ENCODE measurements at places on chromosomes 5 and 9.

DNA sequence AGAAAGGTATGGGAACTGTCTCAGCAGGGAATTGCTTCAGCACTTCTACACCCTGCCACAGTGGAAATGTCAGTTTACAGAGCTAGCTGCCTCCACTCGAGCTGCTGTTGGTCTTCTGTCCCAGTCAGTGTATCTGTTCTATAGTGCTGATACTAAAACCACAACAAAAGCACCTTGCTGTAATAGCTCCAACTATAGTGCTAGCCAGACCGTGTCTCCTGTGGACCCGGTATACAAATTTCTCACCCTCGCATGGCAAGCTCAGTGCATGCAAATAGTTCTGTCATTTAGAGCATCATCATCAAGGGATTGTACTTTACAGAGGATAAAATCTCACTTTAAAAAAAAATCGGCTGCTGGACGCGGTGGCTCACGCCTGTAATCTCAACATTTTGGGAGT is 51.5 kb upstream of the IQGAP2 start:
- no peak for ATAC-seq

DNA sequence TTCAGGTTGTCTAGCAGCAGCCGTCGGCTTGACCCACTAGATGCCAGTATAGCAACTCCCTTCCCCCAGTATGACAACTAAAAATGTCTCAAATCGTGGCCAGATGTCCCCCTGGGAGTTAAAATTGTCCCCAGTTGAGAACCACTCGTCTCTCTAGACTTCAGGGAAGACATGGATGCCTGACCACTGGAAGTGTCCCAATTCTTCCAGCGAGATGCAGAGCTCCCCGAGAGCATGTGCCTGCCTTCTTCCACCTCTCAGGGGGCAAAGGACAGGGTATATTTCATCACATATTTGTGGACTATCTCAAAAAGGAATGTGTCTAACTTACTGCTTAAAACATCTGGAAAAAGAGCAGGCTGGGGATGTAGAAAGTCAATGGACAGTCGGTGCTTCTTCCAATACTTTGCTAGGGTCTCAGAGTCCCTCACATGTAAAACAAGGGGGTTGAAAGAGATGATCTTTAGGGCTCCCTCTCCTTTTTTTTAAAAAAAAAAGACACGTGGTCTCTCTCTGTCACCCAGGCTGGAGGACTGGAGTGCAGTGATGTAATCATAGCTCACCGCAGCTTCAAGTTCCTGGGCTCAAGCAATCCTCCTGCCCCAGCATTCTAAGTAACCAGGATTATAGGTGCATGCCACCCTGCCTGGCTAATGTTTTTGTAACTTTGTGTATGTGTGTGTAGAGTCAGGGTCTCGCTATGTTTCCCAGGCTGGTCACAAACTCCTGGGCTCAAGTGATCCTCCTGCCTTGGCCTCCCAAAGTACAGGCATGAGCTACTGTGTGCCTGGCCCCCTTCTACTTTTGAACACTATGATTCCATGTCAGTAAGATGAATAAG is 190.6 kb downstream of the DAB2IP start:
- no peak for ATAC-seq

GRCh38 chr5:156991714-156992113 is 28.7 kb upstream of the TIMD4 start:
- ATAC-seq: no peak

DNA sequence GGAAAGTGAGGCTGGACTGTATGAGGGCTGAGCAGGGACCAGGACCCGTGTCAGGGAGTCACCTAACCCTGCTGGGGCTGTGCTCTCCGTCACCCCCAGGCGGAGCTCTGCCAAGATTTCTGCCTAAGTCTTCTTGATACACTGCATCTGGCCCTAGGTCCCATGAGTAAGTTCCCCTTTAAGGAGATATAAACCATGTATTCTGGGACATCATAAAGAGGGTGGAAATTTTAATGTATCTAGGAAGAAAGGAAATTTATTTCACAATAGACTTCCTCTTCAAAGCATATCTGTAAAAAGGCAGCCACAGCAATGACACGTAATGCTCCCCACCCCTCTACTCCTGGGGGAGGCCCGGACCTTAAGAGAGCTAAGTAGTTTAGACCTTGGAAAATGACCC is 183.4 kb downstream of the FBXL7 start:
- ATAC-seq: no peak

- ATAC-seq: no peak
These were observed 7.7 kb upstream of the SHISAL2B start for GRCh38 chr5:64682608-64683007.

- ATAC-seq: no peak
These were observed 132.7 kb upstream of the SLC12A2 start for GRCh38 chr5:127950707-127951391.

DNA sequence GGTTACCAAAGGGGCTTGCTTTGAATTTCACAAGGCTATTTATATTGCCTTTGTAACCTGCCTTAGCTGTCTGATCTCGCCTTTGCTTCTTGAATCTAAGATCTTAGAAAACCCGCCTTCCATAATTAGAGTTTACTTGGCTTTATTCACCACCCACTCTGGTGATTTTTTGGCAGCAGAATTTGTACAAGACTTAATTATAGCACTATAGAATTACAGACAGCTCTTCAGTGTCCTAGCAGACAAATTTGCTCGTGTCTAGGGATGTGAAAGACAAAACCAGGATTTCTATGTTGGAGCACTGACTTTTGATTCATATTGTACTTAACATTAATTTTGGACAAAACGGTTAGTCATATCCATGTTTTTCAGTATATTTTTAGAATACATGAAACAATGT is 306.6 kb downstream of the ADGRV1 start:
- ATAC-seq: no peak

DNA sequence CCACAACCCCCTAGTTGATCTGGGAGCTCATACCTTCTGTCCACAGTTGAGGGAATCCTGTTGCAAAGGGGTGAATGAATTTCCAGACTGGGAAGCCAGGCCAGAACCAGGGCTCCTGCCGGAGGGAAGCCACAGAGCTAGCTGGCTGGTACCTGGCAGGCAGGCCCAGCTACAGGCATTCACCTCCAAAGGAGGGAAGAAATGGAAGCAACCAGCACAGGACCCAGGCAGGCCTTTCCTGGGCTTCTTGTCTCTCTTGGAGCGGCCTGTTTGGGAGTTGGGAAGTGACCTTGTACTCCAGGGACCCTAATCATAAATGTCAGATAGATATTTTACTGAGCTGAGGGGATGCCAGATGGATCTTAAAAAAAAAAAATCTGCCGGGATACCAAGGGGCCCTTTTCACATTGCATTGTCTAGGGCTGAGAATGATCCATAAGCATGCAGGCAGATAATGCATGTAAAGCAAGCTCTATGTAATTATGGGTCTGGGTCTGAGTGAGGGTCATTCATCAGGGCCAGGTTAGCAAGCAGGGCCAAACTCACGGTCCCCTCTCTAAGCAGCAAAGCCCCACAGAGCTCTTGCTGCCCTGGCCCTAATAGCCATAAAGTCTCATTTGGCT is 8.4 kb downstream of the NR2F1 start:
- ATAC-seq: no peak

DNA sequence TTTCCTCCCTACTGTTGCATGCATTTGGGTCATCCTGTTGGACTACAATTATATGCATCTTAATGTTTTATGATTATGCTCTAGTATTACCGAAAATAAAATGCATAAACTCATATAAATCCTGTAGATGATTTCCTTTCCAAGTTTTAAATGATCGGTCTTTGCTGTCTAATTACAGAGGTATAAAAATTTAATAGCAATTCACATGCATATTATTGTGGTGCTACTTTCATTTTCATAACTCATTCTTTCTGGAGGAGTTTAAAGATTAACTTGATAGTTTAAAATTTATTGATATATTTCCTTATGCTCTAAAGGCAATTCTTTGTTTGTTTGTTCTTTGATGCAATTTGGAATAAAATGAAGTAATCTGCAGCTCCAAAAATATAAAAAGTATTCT is 1475.1 kb downstream of the MAT2B start:
- ATAC-seq: no peak

DNA sequence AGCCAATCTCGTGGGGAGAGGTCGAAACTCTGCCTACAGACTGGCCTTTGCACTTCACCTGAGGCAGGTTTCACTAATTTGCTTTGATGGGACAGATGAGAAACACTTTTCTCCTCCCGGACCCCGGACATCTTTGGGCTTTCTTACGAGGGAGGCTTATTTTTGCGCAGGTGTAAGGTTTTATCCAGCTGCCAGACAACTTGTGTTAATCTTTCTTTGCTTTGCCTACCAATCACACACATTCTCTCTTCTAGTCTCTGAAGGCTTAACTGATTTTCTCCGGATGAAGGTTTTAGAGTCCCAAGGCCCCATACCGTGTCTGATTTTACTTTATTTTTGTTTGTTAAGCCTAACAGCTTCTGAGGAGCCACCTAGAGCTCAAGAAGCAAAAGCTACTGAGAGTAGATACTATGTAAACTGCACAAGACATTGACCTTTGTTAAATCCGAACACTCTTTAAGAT is 436 bp upstream of the EMB start:
- ATAC-seq: peak; percentile 4

GRCh38 chr5:7844901-7845300 is 6.0 kb downstream of the CFAP90 start:
- ATAC-seq: no peak

GRCh38 chr5:78497573-78498533 is 137.4 kb downstream of the SCAMP1 start:
- ATAC-seq: peak; percentile 37

DNA sequence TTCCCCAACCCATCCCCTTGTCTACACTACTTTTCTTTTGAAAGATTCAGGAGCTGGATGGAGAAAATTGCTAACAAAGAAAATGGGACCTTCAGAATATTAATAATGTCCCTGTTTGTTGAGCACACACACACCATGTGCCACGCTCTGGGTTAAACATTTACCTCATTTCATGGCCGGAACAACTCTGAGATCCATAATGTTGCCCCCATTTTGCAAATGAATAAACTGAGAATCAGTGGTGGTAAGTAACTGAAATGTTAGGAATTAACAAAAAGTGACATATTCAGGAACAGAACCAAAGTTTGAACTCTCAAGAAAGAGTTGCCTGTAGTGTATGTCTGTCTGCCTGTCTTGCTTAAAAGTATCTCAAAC is 51.4 kb upstream of the SMAD5 start:
- ATAC-seq: no peak

DNA sequence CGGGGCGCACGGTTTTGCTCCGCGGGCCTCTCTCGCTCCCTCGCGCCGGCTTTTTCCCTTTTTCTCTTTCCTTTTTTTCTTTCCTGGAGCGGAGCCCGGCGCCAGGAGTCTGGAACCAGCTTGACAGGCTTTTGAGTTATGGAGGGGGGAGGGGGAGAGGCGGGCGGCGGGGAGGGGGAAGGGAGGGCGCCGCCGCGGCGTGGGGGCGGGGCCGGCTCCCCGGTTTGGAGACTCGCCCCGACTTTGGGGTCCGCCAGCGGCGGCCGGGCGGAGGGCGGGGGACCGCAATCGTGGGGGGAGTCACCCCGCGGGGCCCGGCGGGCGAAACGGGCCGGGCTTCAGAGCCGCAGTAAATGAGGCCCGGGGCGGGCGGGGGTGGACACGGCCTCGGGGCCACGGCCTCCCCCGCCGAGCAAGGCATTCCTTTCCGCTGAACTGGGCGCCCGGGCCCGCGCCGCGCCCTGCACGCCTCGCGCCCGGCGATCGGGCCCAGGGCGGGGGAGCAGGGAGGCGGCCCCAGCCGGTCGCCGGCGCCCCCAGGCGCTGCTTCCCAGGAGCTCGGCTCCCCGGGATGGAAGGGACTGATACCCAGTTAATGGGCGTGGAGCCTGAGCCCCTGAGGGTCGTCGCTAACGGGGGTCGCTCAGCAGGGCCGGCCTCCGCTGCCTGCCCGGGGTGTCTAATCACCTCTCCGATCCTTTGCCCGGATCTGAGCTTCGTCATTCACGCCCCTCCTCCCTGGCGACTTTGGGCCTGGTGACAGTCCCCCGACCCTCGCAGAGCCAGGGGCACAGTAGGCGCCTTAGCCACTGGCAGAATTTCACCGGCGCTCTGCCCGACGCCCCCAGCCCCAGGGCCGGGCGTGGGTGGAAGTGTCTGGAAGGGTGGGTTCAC is 138.1 kb downstream of the C9orf50 start:
- ATAC-seq: peak; percentile 79

- ATAC-seq: no peak
These were observed 34.1 kb downstream of the CRHBP start for GRCh38 chr5:76986825-76987526.

DNA sequence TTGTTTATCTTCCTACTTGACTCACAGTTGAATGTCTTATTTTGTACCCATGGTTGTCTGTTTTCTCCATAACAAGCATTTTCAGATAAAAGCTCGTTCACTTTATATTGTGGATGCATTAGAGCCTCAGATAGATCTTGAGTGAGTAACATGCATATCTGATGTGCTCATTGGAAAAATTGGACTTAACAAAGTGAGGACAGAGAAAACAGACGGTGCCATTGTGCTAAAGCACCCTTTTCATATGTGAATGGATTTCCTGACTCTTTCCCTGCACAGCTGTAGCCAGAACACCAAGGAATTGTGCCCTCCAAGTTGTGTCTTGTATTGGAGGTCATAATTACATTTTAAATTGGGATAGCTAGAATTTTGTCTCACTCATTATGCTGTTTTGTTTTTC is 325.8 kb upstream of the MEF2C start:
- ATAC-seq: no peak

DNA sequence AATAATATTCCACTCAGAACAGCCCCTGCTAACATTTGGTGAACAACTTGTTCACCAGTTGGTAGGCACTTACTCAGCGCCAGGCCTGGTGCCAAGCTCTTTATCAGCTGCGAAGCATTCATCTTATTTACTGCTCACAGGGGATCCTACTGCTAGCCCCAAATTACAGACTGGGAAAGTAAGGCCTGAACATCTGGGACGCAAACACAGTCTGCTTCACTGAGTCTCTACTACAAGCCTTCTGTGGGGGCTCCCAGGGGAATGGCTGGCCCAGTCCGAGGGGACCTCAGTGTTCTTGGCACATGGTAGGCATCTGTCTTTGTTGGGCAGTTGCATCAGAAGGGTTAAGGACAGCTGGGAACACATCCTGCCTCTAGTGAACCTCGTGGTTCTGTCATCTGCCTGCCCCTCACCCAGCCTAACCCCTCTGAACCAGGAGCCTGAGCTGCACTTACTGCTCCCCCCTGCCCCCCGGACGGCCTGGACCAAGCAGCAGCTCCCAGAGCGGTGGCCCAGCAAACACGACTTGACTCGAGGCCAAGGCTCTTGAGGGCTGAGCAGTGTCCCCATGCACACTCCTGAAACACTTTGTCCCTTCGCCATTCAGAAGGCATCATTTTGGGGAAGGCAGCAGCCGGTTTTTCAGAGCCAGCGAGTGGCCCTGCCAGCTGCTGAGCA is at the start of gene PHYHD1:
Gene PHYHD1, plus strand, starts transcription at position 602 of the 678 bp plus-strand sequence. CDS start 1,342 bp downstream, outside the sequence.
- ATAC-seq: peak; percentile 4

DNA sequence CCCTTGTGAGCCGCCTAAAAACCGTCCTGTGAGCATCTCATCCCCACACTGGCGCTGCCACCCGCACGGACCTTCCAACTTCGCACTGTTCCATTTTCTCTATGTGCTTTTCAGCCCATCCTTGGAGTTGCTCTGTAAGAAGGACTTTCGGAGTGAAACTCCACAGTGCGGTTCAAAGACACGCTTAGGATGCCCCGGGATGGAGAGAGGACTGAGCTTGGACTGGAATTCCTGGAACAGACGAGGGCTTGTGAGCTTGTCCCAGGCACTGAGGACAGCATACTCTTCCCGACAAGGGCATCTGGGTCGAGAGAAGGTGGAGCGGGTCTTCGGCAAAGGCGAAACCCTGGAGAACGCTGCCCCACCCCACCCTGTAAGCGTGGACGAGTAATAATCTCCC is 187.8 kb downstream of the MEF2C start:
- ATAC-seq: no peak
